ENCODE measurements at places on chromosomes 5 and 9.

DNA sequence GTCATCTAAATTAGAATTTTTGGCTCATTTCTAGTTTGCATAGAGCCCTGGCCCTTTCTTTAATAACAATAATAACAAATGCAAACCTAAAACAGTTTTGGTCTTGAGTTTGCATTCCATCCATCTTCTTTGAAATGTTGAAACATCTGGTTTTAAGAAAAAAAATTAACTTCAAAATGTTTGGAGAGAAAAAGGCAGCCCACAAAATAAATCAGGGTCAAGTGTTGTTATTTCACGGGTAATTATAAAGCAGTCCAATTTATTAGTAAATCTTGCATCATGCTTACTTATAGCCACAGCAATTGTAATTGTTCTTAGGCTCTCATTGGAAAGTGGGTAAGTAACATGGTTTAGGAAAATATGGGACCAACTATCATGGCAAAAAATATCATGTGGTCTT, 247.0 kb upstream of the MEF2C start:
- no peak for DNase-seq

DNA sequence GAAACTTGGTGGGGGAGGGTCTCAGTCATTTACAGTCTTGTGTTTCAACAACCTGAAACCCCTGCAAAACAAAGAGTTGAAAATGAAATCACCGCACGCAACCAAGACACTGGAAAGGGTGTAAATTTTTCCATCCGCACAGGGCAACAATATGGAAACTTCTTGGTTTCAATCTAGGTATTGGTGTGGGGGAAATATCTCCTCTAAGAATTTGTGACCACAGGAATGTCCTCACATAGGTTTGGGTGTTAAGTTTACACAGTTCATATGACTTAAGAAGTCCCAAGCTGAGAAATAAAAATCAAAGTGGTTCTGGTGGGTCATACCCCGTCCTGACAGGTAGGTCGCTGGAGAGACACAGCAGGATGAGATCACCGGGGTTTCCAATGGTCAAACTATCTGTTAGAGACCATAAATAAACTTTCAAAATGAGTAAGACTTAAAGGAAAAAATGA, 51.9 kb upstream of the PIP5K1B start:
- DNase-seq = no peak

- DNase-seq = no peak
Observed at GRCh38 chr5:124744170-124744971, 2.1 kb downstream of the ZNF608 start.

- DNase-seq = no peak
Observed at GRCh38 chr9:89009546-89009840, 18.2 kb downstream of the S1PR3 start.

DNA sequence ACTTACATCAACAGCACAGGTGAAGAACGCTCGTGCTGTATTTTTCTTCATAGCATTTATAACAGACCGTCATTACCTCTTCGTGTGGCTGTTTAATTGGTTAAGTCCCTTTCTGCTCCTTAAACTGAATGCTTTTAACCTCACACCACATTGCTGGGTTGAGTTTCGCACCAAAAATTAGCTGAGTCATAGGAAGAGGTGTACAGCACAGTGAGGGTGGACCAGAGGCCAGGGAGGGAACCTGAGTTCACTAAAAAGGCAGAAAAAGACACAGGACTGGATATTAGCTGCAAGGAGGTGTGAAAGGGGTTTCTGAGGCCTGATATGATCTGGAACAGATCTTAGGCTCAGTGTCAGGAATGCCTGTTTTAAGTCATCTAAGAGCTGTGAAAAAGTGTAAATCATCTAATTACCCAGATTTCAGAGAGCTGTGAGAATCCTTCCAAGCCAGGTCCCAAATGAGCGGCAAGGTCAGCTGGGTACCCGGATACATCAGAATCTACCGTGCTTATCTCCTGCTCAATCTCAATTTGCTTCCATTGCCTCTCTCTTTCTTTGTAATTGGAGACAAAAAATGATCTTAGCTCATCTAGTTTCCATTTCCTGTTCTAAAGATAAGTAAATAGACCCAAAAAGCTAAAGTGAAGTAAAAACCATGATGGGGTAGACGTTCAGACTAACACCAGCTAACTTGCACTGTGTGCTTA, 7.1 kb upstream of the CFAP90 start:
- no peak for DNase-seq

GRCh38 chr5:74169701-74170100, 470.8 kb downstream of the ENC1 start:
- no peak for DNase-seq

- DNase-seq = no peak
Observed at GRCh38 chr9:15485836-15486666, 24.7 kb downstream of the PSIP1 start.

All from CD4-positive, alpha-beta T cell (primary cell).